ENCODE measurements at places on chromosomes 4 and X. TPM values are rescaled to one million over a fixed set of nuclear protein-coding genes. Genes with fewer than 3 reads are reported as not detected.

The TRIM61 gene
- 2.0 TPM for total RNA-seq

The MAGEA12 gene
- not detected for total RNA-seq

The FAM193A gene
- total RNA-seq: 15.1 TPM

The NUP62CL gene
- 1.3 TPM for total RNA-seq

The ANAPC4 gene
- 12.6 TPM for total RNA-seq

The TSPAN7 gene
- total RNA-seq: 73.0 TPM

The CD40LG gene
- total RNA-seq: not detected

The SHROOM4 gene
- 8.3 TPM for total RNA-seq

The SMIM10 gene
- total RNA-seq: 6.9 TPM

The ZNF185 gene
- total RNA-seq: 3.2 TPM

The BCORL1 gene
- 7.5 TPM for total RNA-seq

The ADH1B gene
- total RNA-seq: 523 TPM

The BEX4 gene
- 47.5 TPM for total RNA-seq

The PDLIM3 gene
- total RNA-seq: 319 TPM

The SHROOM2 gene
- total RNA-seq: 1.1 TPM

The FSTL5 gene
- not detected for total RNA-seq

The PRAF2 gene
- total RNA-seq: 15.6 TPM

- DNase-seq: no peak
Measured at GRCh38 chrX:101365301-101365795, 16.8 kb upstream of the TIMM8A start.

- no peak for DNase-seq
Measured at GRCh38 chr4:99351487-99351886, 1.1 kb downstream of the ADH1C start.

GRCh38 chr4:7128644-7129043 lies 60.8 kb upstream of the GRPEL1 start:
- DNase-seq: no peak

DNA sequence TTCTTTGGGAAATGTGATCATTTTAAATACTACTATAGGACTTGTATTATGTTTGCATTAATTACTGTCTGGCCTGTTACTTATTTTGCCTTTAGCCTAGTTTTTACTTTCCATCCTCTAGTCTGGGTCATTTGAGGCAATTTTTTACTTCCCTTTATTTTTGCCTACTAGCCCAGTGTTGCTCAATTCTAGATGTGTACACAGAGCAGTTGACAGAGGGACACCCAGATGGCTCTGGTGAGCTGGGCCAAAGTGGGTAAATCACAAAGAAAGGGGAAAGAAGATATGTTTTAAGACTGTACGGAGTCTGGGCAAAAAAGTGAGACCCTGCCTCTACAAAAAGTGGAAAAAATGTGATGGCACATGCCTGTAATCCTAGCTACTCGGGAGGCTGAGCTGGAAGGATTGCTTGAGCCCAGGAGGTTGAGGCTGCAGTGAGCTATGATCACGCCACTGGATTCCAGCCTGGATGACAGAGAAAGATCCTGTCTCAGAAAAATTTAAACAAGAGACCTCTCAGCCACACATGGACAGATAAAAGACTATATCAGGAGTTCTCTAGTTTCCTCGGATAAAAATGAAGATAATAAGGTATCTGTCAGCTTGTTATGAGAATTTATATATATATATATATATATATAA lies 35.7 kb downstream of the APOO start:
- no peak for DNase-seq

- DNase-seq: no peak
Measured at GRCh38 chr4:125481334-125482045, 166.7 kb downstream of the FAT4 start.

- peak; percentile 37 for DNase-seq
Measured at GRCh38 chrX:134172588-134173259, 64.3 kb upstream of the CCDC160 start.

- DNase-seq: no peak
Measured at GRCh38 chr4:25401066-25401465, 24.0 kb downstream of the ANAPC4 start.

DNA sequence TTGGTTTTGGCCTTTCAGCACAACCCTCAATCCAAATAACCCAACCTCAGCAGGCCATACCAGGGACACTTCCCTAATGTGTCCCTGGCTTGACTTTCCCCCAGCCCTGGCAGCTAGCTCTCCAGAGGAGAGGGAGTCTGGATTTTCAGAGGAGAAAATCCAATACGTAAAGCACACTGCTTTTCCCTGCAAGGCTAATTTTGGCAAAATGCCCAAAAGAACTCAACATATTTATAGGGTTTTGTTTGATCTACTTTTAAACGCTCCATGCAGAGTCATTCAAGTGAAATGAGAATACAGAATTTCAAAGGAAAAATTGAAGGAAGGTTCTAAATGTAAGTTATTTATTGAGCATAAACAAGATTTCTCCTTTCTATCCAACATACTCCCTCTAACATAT lies 167.2 kb downstream of the SH3KBP1 start:
- DNase-seq: no peak

- DNase-seq: no peak
Measured at GRCh38 chr4:142312391-142312790, 533.7 kb downstream of the INPP4B start.

DNA sequence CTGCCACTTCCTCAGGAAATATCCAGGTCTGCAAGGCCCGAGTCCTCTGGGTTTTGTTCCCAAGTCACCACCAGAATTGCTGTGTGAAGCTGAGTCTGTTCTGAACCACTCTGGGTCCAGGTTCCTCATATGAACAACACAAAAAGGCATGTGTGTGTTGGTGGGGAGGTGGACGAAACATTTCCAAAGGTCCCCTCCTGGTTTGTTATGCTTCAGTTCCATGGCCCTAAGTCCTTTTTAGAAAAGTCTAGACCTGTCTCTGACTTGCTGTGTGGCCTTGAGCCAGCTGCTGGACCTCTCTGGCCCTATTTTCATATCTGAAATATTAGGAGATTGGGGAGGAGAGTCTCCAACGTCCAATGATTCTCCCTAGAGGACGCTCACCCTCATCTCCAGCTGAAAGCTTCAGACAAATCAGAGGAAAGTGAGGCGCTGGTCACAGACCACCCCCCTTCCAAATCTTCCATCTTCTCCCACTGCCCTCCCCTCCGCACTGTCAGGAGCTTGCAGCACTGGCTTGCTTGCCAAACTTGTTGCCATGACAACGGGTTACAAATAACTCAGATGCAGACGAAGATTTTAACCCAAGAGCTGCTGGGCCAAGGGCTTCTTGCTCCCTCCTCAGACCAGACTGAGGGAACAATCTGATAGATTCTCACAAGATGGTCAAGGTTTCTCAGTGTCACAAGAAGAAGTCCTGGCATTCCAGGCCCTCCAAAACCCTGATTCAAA lies 64.5 kb downstream of the SMC1A start:
- DNase-seq: no peak

DNA sequence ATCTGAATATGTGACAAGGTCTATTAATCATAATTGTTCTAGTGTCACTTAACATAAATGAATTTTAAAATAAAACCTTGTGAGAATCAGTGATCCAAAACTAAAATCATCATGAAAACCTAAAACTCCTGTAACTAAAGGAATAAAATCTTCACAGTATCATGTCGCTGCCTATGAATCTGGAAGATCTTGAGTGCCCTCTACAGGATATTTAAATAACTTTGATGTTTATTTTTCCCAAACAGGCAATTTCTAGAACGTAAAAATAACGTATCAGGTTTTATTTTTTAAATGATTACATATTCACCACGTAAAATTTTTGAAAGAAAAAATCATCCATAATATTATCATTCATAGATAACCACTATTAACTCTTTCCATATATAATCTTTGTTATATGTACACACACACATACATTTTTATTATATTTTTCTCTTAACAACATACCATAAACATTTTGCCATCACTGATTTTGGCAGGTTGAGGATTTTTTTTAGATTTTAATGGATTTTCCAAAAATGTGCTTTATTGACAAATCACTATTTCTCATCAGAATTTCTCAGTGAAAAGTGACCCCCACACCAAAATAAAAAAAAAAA lies 79.6 kb downstream of the COMMD8 start:
- no peak for DNase-seq

- no peak for DNase-seq
Measured at GRCh38 chr4:165563851-165564250, 185.0 kb downstream of the CPE start.

DNA sequence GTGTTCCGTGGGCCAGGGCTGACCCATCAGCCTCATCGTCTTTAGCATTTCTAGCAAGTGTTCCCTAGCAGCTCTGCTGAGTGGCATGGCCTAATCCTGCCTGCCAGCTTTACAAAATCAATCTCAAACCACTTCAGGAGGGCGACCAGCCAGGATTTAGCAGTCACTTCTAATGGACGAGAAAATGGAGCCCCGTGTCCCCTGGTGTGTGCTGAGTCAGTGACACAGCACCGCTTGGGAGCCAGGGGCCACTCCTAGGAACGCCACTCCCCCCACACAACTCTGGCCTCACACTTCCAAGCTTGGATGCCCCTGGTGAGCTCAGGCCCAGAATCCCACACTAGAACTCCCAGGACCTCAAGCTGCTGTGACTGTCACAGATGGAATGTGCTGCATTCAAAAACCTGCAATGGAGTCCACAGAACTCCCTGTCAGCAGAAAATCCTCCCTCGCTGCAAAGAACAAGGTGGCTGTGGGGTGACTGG lies 311.2 kb upstream of the GATB start:
- DNase-seq: peak; percentile 53

GRCh38 chrX:30283456-30284200 lies 25.6 kb downstream of the NR0B1 start:
- DNase-seq: no peak

DNA sequence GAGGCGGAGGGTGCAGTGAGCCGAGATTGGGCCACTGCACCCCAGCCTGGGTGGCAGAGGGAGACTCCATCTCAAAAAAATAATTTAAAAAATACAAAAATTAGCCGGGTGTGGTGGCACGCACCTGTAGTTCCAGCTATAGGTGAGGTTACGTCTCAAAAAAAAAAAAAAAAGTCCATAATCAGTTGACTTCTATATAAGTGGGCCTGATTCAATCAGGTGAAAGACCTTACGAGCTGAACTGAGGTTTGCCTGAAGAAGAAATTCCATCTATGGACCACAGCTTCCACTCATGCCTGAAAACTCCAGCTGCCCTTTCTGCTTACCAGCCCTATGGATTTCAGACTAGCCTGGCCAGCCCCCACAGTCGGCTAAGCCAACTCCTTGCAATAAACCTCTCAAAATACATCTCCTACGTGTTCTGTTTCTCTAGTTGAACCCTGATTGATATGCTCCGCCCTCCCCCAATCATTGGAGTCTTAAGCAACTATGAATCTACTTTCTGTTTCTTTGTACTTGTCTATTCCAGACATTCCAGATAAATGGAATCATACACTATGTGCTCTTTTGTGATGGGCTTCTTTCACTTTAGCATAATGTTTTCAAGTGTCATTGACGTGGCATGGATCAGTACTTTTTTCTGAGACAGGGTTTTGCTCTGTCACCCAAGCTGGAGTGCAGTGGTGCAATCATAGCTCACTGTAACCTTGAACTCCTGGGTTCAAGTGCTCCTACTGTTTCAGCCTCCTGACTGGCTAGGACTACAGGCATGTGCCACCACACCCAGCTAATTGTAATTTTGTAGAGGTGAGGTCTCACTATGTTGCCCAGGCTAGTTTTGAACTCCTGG lies 36.6 kb downstream of the SAT1 start:
- no peak for DNase-seq

DNA sequence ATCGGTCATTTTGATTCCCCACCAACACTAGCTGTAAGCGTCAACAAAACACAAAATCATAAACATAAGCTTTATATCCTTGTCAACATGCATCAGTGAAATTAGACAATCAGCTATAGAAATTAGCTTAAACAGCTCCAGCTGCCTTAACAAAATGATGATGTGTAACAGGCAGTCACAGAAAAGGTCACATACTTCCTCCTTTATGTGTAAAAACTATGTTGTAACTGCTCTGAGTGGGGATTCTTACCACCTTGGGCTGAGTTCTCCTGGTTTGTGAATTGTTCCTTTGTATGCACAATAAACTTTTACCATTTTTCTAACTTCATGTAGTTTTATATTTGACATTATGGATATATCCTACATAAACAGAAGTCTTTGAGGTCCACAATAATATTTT lies 73.9 kb upstream of the MAP9 start:
- DNase-seq: no peak

DNA sequence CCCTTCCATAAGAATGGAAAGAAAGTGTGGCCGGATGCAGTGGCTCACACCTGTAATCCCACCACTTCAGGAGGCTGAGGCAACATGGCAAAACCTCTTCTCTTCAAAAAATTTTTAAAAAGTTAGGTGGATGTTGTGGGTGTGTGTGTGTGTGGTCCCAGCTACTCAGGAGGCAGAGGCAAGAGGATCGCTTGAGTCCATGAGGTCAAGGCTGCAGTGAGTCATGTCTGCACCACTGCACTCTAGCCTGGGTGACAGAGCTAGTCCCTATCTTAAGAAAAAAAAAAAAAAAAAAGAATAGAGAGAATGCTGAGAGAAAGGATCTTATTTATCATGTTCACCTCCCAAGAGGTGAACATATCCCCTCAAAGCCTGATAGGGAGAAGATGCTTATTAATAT lies 492.1 kb upstream of the SMIM31 start:
- no peak for DNase-seq
